OCI-LY7 (cell line): ENCODE measurements at places on chromosomes 2 and 18. TPM values are rescaled to one million over a fixed set of nuclear protein-coding genes. Genes with fewer than 3 reads are reported as not detected.

DNA sequence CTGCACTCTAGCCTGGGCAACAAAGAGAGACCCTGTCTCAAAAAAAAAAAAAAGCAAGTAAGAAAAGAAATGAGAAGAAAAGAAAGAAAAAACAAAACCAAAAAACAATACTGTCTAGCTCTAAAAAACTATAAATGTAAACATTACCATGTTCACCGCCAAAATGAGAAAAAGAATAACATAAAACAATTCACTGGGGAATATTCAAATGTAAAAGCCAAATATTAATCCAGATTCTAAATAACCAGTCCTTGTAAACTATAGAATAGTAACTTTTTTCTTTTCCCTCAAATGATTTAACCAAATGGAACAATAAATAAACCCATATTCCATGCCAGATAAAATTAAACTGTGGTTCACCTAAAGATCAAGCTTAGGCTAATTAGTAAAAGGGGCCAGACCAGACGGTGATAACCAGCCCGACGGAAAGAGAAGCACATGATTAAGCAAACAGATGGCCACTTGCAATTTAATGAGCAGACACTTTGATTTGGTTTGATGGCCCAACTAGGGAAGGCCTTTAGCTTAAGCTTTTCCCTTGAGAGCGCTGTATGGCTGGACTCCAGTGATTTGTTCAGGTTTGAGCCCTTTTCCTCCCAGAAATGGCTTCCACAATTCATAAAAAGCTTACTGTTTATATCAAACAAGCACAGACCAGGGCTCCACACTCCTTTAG lies 39.4 kb upstream of the ZNF397 start:
- DNase-seq: no peak

DNA sequence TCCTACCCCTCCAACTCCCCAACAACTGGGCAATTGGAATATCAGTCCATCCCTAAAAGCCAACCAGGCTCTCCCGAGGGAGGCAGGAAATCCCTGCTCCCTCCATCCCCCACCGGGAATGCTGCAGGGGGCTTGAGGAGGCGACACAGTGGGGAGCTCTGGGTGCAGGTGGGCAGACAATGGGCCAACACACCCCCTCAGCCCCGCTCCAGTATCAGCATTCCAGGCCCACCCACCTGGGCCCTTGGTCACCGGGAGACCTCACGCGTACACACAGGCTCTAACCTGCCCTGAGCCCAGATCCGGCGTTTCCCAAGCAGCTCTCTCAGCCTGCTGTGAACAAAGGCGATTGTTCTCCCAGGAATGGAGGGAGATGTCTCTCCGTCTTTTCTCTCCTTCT lies 37.6 kb upstream of the FZD7 start:
- DNase-seq: no peak

DNA sequence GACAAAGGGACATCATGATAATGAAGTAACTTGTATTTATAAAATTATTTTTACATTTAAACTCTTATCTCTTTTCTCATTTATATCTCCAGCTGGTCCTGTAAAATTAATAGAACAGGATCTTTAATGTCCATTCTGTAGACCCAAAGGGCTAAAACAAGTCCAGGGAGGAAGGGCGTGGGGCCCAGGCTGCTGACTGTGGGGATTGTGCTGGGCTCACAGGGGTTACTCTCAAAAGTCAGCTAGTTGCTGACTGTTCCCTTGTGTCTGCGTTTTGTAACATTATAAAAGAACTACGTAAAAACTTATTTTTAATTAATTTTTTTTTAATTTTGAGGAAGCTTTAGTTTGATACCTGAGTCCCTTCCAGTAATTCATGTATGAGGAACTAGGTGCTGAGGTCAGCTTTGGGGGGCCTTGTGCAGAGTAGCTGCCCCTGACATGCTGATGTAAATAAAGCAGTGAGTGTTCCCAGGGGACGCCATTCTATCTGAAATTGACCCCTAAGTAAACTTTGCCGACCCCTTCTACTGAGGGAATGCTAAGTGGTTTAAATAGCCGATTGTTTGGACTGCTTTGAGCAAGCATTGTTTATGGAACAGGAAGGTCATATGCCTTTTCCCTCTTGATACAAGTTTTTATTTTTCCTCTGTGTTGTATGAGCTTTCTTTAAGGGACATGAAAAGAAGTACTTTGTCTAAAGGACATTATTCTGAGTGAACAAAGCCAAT lies 56.4 kb downstream of the MERTK start:
- DNase-seq: no peak

Gene FKBP1B
- total RNA-seq: 1.5 and 1.6 TPM in 2 replicates

Gene OR6B2
- not detected in 2 replicates for total RNA-seq

Gene COLEC11
- 1.1 and 1.7 TPM in 2 replicates for total RNA-seq
